Stimulated activated CD4-positive, alpha-beta T cell treated with anti-CD3 and anti-CD28 coated beads, Interleukin-12 subunit alpha, Interleukin-12 subunit beta, amount 100 ng/mL, for 48 hours (primary cell): ENCODE measurements at places on chromosomes 1 and 21.

- DNase-seq = no peak
These were observed 151.9 kb upstream of the CTTNBP2NL start for GRCh38 chr1:112244131-112244530.

DNA sequence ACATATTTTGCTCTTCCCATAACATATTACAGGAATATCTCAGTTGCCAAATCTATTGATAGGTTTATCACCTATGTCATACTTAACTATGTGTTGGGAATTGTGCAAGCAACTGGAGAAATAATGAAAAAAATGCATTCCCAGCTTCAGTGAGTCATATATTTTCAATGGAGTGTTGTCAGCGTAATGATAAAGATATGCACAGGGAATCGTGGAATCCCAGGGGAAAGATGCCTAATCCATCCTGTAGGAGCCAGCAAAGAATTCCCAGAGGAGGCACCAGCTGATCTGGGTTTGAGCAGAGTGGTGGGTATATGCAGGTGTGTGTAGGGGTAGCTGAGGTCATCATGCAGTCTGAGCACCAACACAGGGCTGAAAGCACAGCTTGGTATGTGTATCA is 213.3 kb upstream of the DAB1 start:
- no peak for DNase-seq

DNA sequence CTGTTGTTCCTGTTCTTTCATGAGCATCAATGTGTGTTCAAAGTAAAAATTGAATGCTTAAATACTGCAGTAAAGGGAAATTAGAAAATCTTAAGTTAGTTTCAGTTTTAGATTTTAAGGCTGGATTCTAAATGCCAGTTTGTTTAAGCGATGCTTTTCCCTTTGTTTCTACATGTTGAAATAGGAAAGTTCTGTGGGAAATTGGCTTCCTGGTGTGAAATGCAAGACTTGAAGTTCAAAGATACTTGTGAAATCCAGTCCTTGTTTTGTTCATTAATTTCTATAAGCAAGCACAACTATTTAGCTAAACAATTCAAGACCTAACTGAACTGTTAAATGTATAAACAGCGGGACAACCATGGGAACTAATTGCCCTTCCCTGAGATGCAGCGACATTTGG is 149.1 kb downstream of the LYPLAL1 start:
- DNase-seq = no peak

DNA sequence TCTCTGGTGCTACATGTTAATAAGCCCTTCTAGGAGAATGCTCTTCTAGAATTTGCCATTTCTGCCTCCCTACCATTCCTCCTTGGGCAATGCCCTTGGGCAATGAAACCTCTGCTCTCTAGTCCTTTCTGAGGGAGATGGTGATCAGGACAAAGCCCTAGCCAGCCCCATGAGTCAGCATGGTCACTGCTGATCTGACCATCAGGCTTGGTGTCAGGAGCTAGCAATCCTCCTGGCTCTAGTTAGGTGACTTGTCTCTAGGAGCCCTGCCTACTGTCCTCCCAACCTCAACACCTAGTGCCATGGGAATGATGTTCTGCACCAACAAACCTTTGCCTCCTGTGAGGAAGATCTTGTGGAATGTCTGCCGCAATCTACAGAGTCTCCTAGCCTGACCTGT is 89.8 kb downstream of the NMNAT2 start:
- no peak for DNase-seq

- no peak for DNase-seq
These were observed 39.5 kb upstream of the STMN1 start for GRCh38 chr1:25945761-25946160.

GRCh38 chr1:101250222-101250621 is 13.4 kb downstream of the S1PR1 start:
- DNase-seq = no peak

GRCh38 chr21:33937146-33937545 is 21.5 kb upstream of the ATP5PO start:
- DNase-seq = no peak

GRCh38 chr21:44383216-44383615 is 29.8 kb downstream of the TRPM2 start:
- DNase-seq = no peak

DNA sequence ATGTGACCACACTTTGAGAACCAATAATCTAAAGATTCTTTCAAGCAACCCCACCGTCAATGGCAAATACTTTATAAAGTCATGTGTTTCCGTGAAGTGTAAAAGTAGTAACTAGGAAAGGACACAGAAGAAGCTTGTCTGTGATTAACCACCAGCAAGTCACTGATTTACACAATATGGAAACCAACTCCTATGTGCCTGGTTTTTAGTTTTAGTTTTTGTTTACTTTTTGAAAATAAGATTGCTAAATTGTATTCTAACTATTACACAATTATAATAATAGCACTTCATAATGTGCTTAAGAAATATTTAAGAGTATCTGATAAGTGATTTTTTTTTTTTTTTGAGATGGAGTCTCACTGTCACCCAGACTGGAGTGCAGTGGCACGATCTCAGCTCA is 13.0 kb downstream of the FMO2 start:
- DNase-seq = no peak

DNA sequence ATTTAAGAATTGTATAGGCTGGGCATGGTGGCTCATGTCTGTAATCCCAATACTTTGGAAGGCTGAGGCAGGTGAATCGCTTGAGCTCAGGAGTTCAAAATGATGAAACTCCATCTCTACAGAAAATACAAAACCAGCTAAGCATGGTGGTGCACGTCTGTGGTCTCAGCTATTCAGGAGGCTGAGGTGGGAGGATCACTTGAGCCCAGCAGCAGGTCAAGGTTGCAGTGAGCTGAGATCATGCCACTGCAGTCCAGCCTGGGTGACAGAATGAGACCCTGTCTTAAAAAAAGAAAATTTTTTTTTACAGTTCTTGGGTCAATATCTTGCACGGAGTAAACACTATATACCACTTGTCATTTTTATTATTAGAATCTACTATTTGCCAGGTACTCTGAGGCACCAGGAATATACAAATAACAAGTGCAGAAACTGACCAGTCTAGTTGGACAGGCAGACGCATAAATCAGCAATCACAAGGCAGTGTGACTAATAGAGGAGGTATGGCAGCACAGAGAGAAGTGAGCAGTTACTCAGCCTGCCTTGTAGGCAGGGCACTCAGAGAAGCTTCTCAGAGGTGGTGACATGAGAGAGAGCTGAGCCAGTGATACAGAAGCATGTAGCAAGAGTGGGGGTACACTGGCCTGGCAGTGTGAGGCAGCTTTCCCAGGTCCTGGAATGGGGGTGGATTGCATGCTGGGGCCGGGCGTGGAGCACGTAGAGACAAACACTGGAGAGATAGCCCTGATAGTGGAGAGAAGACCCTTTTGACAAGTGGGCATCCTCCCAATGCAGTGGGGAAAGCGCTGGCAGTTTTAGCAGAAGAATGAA is 8.0 kb downstream of the PHLDA3 start:
- DNase-seq = no peak

DNA sequence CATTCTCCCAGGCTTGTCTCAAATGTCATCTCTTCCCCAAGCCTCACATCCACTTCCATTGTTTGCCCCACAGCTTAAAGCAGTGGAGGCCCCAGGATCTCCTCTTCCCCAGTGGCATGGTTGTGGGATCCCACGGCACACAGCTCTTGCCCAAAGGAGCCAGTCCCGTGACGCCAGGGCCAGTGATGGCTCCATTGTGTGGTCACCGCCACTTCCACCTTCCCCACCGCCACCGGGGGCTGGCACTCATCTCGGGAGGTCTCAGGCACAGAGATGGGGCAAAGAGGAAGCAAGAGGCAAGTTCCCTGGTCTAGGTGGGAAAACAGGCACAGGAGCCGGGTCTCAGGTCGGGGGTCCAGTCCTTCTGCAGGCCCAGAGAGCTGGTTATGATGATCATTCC is 22.9 kb upstream of the ALDH4A1 start:
- DNase-seq = no peak

- no peak for DNase-seq
These were observed 26.1 kb downstream of the RGS21 start for GRCh38 chr1:192342842-192343241.

DNA sequence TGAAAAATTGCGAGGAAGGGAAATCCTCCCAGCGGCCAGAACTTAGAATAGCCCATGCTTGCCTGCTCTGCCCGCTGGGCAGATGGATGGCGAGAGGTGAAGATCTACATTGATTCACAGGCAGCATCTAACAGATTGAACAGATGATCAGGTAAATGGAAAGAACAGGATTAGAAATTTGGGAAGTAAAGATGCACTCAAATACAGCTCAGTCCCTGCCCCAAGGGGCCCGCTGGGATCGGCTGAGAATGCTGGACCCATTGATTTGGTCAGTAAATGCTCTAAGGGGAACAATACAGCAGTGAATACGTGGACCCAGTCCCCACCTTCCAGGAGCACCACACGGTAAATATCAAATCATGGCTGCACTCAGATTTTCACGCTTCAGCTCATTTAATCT is 248.2 kb downstream of the MATN1 start:
- DNase-seq = no peak

- no peak for DNase-seq
These were observed 3.1 kb upstream of the BLACAT1 start for GRCh38 chr1:205458777-205459566.

- peak; percentile 38 for DNase-seq
These were observed 37.2 kb upstream of the ETS2 start for GRCh38 chr21:38768471-38769063.

- DNase-seq = no peak
These were observed 177.5 kb downstream of the ROR1 start for GRCh38 chr1:63951059-63951946.

GRCh38 chr1:188170935-188171334 is 1342.2 kb downstream of the PLA2G4A start:
- no peak for DNase-seq

GRCh38 chr1:248804771-248805681 is 20.7 kb downstream of the SH3BP5L start:
- no peak for DNase-seq

GRCh38 chr1:198340139-198340538 is 183.3 kb downstream of the NEK7 start:
- DNase-seq = no peak

GRCh38 chr1:97502360-97502759 is 418.5 kb downstream of the DPYD start:
- no peak for DNase-seq

- no peak for DNase-seq
These were observed 48.6 kb upstream of the GPR52 start for GRCh38 chr1:174399211-174399610.

GRCh38 chr1:116367256-116367945 is 5.6 kb upstream of the ATP1A1 start:
- no peak for DNase-seq

- DNase-seq = no peak
These were observed at the start of gene BLACAT1 for GRCh38 chr1:205455581-205456382. TSS of gene BLACAT1 (minus strand) at chr1:205456045.

GRCh38 chr1:1084372-1085170 is 10.5 kb upstream of the RNF223 start:
- DNase-seq = no peak

DNA sequence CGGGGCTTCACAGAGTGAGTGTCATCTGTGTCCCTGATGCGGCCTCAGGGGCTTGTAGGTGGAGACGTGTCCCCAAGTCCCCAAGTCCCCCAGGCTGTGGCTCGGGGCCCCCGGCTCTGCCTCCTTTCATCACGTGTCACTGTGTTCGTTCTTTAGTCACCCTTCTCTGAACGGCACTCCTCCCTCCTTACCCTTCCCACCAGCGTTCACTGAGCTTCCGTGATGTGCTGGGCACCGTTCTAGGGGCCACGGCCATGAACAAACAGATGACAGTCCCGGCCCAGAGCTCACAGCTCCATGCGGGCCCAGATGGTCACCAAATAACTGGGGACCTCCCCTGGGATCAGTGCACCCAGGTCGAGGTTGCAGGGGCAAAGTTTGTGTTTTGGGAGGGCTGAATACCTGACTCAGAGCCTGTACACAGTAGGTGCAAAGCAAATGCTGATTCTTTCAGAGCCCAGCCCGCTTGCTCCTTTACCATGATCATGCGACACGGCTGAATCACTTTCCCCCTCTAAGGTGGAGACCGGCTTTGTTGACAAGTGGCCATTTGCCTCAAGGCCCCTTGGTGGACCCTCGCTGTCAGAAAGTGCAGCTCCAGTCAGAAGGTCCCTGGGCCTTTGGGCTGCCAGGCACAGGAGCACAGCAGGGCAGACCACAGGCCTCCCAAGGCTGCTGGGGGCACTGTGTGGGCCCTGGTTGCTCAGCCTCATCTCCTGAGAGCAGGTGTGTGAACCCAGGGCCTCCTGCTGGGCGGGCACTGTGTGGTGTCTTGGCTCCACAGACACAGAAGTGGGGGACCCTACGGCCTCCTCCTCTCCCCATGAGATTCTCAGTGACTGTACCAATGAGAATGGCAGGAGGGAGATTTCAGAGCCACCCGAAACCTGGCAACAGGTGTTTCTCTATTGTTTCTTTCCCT is 592.5 kb downstream of the PTPRU start:
- DNase-seq = no peak

DNA sequence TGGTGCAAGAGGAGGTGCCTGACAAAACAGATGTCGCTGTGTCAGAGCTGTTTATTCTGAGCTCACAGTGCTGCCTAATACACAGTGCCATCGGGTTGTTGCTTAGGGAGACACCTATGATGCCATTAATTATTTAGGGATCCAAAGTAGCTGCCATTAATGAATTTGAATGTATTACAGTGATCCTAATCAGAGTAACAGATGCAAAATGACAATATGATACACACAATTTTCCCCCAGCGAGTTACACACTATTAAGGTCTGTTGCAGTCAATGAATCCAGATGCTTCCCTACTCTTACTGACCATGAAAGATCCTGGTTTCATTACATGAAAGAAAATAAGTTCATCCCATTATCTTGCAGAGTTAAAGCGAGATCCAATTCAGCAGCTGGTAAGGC is 91.3 kb downstream of the RWDD3 start:
- DNase-seq = no peak

- no peak for DNase-seq
These were observed 4.4 kb downstream of the JMJD4 start for GRCh38 chr1:227730630-227731151.

DNA sequence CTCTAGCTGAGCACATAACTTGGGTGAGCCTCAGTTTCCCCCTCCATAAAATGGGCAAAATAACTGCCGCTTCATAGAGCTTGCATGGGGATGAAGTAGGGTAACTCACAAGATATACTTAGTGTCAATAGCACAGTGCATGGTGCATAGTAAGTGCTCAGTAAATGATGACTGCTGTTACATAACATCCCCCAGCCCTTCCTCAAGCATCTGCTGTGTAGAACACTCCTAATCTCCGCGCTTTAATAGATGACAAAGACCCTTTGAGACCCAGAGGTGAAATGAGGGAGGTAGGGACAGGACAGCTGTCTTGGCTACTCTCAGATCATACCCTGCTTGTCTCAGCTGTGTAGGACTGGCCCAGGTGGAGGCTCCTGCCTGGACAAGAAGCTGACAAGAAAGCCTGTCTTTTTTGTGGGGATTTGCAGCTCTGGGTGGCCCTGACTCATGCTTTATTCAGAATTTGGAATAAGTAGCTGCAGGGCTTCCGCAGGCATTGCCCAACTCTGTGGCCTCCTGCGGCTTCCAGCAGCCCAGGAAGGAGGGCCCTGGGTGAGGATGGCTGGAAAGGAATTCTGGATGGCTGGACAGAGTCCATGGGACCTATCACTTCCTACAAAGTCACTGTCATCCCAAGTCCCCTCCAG is 20.7 kb upstream of the PADI4 start:
- no peak for DNase-seq
